Activated T-cell treated with anti-CD3 and anti-CD28 coated beads, Interleukin-2, amount 50 U/mL, for 48 hours (primary cell): ENCODE measurements at places on chromosomes 4 and X.

DNA sequence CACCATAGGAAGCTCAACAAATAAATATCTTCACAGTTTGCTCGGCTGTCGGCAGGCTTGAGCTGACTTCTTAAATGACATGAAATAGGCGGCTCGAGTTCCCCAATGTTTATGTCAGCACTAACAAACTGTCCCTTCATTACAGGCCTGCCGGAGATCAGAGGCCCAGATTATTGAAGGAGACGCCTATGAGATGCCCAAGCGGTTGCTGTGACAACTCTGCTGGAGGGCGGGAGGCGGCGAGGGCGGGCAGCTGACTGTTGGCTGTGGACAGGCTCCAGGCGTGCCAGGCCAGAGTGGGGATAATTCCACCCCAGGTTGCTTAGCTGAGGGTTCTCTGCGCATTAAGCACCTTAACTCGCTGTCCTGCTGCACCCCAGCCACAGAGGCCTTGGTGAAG lies 39.2 kb upstream of the MSX1 start:
- DNase-seq, result no peak

- DNase-seq, result no peak
Measured at GRCh38 chrX:104172121-104172520, 5.9 kb downstream of the FAM199X start.

GRCh38 chr4:2135083-2135482 lies 76.0 kb downstream of the NAT8L start:
- DNase-seq, result no peak

DNA sequence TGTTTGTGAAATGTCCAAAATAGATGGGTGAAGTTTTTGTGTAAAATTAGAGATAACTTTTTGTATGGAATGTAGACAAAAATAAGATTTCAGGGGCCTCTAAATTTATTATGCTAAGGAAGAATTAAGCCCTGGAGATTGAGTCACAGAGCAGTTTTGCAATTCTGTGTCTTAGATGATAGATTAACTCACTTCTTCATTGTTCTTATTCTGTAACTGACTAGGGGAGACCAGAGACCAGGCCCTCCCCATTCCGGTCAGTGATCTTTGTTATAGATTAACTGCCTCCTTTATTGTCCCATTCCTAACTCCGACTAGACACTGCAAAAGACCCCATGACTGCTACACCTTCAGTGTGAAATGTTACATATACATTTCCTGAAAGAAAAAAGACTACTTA lies 238.4 kb upstream of the TAPT1 start:
- DNase-seq, result no peak

DNA sequence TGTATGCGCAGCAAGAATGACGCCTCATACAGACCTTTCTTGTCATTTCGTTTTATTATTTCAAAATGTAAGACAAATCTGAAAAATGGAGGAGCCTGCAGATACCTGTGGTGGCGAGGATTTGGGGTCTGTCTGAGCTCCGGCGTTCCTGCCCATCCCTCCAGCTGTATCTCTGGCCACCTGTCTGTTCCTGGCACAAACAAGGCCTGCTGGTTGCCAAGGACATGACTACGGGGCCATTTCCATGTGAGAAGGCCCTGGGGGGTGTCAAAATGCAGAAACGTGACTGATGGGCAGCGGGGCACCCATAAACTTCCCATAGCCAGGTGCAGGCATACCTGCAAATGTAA lies 591 bp upstream of the TSPAN7 start:
- DNase-seq, result no peak

- no peak for DNase-seq
Measured at GRCh38 chr4:173287486-173287885, 46.7 kb downstream of the HMGB2 start.

- DNase-seq, result no peak
Measured at GRCh38 chr4:25875281-25875745, 12.5 kb upstream of the SEL1L3 start.

DNA sequence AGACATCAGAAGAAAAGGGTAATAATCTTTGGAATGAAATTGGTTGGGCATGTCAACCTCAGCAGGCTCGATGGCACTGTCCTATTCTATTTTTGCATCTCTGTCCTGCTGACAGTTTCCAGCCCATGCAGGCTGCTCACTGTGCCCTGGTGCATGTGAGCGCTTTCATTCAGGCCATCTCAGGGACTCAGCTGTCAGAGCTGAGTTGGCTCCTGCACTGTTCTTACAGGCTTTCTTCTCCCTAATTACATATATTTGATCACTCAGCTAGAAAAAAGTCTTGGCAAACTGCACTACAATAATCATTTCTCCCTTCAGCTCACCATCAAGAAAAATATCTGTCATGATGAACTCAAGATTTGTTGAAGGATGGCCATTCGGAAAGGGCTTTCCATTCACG lies 84.7 kb downstream of the RASL11B start:
- DNase-seq, result no peak

DNA sequence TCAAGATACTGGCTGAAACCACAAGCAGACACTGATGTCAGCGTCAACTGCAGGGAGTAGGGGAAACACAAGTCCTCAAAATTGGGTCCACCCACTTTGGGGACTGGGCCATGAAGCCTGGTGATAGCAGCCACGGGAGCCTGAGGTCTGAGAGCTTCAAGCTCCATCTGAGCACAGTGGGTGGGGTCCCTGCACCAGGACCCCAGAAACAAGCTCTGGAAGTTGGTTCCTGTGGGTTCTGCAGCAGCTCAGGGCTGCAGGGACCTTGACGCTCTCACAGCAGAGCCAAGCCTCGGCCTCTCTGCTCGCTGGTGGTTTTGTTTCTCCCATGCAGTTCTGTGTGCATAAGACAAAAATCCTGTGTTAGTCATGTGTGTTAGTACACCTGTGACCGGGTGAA lies 54.5 kb downstream of the CPLX1 start:
- DNase-seq, result no peak

DNA sequence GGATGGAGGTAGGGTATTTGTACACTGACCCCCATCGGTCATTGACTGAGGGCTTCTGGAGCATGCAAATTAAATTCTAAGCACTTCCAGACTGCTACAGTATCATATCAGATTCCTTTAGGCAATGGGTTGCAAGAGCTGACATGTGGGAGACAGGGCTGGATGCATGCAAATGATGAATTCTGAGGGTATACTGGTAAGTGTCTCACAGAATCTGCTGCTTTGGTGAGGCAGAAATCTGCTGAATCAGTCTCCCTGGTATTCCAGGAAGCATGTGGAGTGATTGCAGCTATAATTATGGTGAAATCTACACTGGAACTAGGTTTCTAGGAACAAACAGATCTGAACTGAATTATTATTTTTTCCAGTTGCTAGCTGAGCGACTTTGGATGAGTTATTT lies 684.9 kb upstream of the MAGEB2 start:
- DNase-seq, result no peak

GRCh38 chrX:143873343-143873742 lies 10.5 kb upstream of the UBE2NL start:
- DNase-seq, result no peak

GRCh38 chrX:147917700-147918695 lies 6.3 kb downstream of the FMR1 start:
- DNase-seq, result no peak

DNA sequence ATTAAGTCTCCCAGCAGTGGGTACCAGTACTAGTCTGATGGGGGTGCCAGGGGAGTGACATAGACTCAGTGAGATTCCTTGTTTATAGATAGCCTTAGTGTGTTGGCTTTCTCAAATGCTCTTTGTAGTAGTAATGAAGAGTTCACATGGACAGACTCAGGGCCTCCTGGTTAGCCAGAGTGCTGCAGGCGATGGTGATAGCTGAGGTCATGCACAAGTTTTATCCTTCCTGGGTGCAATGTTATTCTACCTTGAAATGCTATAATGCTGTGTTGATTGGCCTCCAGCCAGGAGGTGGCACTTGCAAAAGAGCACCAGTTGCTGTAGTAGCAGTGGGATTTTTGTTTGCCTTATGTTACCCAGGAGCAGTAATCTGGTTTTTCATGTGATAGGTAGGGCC lies 35.5 kb upstream of the ADH4 start:
- no peak for DNase-seq

- no peak for DNase-seq
Measured at GRCh38 chrX:68416592-68416991, 16.7 kb downstream of the OPHN1 start.

- no peak for DNase-seq
Measured at GRCh38 chrX:70970482-70970995, 39.6 kb upstream of the SLC7A3 start.

- no peak for DNase-seq
Measured at GRCh38 chr4:85812776-85813175, 337.8 kb downstream of the ARHGAP24 start.

DNA sequence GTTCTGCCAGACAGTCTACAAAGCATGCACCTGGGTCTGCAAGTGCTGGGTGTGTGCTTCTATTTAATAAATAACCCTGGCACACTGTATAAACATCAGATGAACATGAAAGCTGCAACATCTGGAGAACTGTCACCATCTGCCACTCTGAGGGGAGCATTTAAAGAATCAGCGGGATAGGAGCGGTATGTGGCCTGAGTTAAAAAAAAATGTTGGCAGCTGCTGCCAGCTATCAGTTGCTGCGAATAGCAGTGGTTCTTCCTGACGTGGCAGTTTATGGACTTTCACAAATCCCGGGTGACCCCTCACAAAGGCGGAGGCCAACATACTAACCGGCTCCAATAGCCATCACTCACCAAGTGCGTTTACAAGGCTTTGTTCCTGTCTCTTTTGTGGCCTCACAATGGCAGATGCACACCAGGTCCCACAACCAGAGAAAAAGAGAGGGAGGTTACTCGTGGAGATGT lies 95.1 kb downstream of the RASL11B start:
- no peak for DNase-seq

DNA sequence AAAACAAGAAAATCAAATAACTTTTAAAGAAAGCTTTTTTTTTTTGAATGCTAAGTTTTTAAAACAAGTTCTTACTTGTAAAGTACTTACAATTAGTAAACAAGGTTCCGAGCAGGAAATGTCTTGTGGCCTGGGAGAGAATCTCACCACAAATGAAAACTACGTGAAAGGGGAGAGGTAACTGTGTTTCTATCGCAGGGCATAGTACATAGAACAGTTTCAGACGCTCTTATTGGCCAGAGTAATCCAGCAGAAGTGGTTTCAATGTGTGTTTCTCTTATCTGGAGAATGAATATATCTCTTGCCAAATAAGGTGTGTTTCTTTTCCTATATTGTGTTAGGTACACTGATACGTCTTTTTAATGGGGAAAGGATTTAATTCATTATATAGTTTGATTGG lies at the start of gene PLAC8:
Gene PLAC8, minus strand, starts transcription at position 154 of the 400 bp plus-strand sequence. CDS start 6,808 bp downstream, outside the sequence.
- DNase-seq, result no peak

DNA sequence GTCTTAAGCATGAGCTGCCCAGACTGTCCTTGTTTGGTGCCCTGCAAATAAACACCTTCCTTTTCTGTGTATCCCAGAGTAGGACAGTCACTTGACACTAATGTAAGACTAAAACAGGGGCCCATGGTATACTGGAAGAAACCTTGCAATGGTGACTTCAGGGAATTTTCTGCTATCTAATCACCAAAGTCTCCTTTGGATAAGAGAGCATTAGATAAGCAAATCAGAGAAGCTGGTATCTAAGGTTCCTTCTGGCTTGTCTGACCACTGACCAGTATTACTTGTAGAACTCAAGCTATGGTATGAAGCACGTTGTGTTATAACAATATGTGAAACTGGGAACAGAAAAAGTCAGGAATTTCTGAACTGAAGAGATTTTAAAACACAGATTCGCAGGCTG lies 173.9 kb downstream of the COL25A1 start:
- no peak for DNase-seq

DNA sequence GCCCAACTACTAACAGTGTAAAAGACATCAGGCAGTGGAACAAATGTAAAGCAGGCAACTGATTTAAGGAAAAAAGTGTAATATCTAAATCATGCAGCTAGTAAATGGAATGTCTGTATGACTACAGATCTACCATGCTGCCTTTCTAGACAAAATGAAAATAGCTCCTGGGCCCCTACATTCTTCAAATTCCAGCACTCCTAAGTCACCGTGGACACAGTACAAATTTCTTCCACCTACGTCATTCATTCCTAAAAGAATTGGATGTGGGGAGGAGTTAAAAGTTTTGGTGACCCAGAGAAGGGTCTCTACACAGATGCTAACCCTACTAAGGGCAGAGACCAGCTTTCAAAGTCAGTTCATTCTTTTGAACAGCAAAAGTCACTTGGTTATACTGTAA lies 137.2 kb upstream of the ARHGEF9 start:
- DNase-seq, result no peak
